ENCODE measurements at places on chromosomes 16 and 17. TPM values are rescaled to one million over a fixed set of nuclear protein-coding genes. Genes with fewer than 3 reads are reported as not detected.

Gene FOXN1
- total RNA-seq: not detected

Gene TMEM204
- 15.7 TPM for total RNA-seq

Gene HAS3
- 1.4 TPM for total RNA-seq

- H3K4me1 ChIP-seq: no peaks in the 10 kb centered on the region
- H3K36me3 ChIP-seq: no peaks in the 10 kb centered on the region
- H3K4me3 ChIP-seq: no peak overlapping the region
- no peaks in the 10 kb centered on the region for H3K27me3 ChIP-seq
- DNase-seq: no peak
These were observed 9.5 kb downstream of the CYB5D2 start for GRCh38 chr17:4152471-4152870.

DNA sequence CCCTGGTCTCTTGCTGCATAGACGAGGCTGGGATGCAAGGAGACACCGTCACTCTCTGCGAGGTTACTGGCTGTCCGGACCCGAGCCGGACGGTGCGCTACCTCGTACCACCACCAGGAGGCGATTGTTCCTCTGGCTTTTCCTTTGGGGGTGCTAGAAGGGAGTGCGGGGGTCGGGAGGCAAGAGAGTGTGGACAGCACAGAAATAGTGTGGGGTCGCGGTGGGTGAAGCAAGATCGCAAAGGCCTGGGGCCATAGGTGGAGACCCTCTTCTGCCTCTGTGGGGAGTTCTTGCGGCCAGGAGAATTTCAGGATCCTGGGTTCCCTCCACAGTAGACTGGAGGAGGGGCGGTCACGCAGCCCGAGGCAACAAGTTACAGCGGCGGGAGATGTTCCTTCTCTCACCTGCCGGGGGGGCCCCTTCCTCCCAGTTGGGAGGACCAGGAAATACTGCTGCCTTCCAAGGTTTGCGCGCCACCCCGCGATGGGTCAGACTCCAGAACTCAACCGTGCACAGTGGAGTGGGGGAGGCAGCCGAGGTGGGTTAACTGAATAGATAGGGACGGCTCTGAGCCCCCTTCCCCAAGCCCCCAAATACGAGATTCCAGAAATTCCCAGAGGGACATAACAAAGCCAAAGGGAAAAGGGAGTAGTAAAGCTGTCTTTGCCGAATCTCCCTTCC, 6.9 kb downstream of the PHOSPHO1 start:
- peak overlapping the region; percentile 81 for H3K4me3 ChIP-seq
- peaks cover 43% of the 10 kb centered on the region for H3K4me1 ChIP-seq
- peak; percentile 72 for DNase-seq
- peaks cover 6% of the 10 kb centered on the region for H3K36me3 ChIP-seq
- no peak overlapping the region for H3K27ac ChIP-seq
- peaks cover 30% of the 10 kb centered on the region for H3K27me3 ChIP-seq

GRCh38 chr16:20791923-20792612, 14.2 kb downstream of the ERI2 start:
- H3K27ac ChIP-seq: no peak overlapping the region
- H3K4me3 ChIP-seq: no peak overlapping the region
- H3K4me1 ChIP-seq: no peaks in the 10 kb centered on the region
- DNase-seq: no peak
- H3K36me3 ChIP-seq: no peaks in the 10 kb centered on the region

DNA sequence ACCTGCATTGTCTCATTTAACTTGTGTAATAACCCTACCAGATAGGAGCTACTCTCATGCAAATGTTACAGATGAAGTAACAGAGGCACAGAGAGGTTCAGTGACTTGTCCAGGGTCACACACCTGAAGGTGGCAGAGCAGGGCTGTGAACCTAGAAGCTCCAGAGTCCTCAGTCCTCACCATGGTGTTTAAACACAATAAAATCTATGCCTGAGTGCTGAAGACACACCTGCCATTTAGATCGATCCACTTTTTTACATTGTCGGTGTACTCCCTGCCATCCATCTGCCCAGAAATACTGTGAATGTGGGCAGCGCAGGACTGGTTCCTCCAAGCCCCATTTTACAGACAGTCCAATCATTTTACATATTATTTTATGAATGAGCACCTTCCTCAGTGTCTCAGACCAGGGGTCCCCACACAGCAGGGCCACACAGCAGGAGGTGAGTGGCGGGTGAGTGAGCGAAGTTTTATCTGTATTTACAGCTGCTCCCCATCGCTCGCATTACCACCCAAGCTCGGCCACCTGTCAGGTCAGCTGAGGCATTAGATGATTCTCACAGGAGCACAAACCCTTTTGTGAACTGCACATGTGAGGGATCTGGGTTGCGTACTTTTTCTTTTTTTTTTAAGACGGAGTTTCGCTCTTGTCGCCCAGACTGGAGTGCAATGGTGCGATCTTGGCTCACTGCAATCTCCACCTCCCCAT, 5.6 kb downstream of the IL4R start:
- no peak for DNase-seq
- peaks cover 41% of the 10 kb centered on the region for H3K36me3 ChIP-seq
- H3K4me3 ChIP-seq: peak overlapping the region; percentile 97
- peaks cover 91% of the 10 kb centered on the region for H3K4me1 ChIP-seq

- no peaks in the 10 kb centered on the region for H3K4me1 ChIP-seq
- DNase-seq: no peak
- peaks cover 6% of the 10 kb centered on the region for H3K27me3 ChIP-seq
- H3K36me3 ChIP-seq: no peaks in the 10 kb centered on the region
- H3K27ac ChIP-seq: no peak overlapping the region
These were observed 394.8 kb downstream of the KCNJ2 start for GRCh38 chr17:70564006-70564620.

- peak overlapping the region; percentile 98 for H3K4me3 ChIP-seq
- DNase-seq: no peak
- peaks cover 22% of the 10 kb centered on the region for H3K36me3 ChIP-seq
- H3K27ac ChIP-seq: peak overlapping the region; percentile 92
- H3K27me3 ChIP-seq: no peaks in the 10 kb centered on the region
These were observed 1.1 kb upstream of the DNAJC7 start for GRCh38 chr17:42018339-42018738.
